ENCODE measurements at places on chromosomes 1 and 21.

- no peak for DNase-seq
These were observed 7.8 kb downstream of the ITLN1 start for GRCh38 chr1:160877221-160877620.

- no peak for DNase-seq
These were observed 221.9 kb upstream of the DUSP10 start for GRCh38 chr1:221963742-221964141.

DNA sequence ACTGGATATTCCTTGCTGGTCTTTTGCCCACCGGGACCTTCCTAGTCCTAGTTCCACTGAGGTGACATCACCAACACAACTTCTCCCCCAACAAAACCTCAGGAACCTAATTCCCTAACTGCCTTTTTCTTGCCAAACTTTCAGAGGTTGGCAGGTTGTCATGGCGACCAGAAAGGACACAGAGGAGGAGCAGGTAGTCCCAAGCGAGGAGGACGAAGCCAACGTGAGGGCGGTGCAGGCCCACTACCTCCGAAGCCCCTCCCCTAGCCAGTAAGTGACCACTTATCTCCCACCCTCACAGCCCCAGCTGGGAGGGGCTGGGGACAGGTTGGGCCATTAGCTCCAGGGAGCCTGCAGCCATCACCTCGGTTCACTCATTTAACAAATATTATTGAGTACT lies 815 bp downstream of the STYXL2 start:
- DNase-seq: no peak

DNA sequence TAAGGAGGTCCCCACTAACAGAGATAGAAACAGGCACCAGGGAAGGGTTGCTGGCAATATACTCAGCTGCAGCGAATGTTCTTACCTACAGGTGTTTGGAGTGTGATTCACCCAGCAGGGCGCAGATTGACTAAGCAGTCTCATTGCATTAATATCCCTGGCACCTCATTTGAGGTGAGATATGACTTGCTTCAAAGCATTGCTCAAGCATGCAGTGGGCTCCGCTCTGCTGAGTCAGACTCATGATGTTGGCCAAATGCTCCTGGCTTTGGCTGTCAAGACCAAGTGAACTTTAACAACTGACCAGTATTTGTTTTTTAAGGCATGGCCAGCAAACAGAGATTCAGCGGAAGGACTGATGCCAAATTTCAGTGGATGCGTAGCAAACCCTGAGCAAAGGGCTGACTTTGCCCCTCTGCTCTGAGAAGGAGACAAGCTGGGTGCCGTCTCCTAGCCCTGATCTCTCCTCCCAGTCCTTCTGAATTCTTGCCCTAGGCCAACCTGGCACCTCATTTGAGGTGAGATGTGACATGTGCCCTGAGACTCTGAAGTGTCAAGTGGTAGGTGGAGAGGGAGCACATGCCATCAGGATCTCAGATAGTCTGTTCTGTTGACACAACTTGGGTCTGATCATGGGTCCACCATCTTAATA lies 187.1 kb upstream of the COA6 start:
- DNase-seq: no peak

GRCh38 chr21:30981403-30981802 lies 56.9 kb downstream of the KRTAP19-8 start:
- no peak for DNase-seq

DNA sequence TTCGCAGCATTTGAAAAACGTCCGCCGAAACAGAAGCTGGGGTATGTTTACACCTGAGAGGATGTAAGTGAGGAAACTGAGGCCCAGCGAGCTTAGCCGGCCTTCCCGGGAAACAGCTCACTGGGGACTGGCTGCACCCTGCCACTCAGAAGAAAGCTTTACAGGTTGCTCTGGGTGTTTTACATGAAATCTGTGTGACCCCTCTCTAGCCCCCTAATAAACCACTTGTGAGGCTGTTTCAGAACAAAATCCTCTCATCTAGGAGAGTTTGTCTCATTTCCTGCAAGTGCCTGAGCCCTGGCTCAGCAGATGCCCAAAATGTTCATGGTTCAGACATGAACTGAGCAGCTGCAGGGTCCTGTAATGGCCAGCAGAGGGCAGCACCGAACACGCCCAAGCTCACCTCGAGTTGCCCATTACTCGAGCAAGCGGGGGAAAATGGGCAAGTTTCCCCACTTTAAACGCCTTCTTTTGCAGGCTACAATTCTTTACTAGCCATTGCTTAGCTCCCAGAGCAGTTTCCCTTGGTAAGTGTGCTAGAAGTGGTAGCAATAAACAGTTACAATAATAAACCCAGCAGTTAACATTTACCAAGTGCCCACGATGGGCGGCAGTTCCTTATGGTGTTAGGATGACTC lies 76.4 kb downstream of the FHAD1 start:
- peak; percentile 59 for DNase-seq

DNA sequence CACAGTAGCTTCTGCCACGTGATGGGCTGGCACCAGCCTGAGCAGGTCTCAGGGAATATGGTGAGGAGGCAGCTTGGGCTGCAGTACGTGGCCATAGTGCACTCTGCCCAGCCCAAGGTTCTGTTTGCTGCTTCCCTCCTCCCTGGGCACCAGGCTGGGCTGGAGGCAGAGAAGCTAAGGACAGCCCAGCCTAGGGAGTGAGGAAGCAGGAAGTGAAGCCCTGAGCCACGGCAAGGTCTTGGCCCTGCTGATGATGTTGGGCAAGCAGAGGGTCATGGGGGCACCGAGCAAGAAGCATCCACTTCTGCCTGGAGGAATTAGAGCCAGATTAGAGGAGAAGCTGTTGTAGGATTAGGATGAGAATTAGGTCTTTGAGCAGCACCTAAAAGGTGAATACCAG lies 326.7 kb upstream of the VAMP3 start:
- no peak for DNase-seq

GRCh38 chr1:107899655-107900054 lies 65.3 kb downstream of the VAV3 start:
- no peak for DNase-seq

- no peak for DNase-seq
These were observed 74.2 kb downstream of the GABPA start for GRCh38 chr21:25809013-25809412.

DNA sequence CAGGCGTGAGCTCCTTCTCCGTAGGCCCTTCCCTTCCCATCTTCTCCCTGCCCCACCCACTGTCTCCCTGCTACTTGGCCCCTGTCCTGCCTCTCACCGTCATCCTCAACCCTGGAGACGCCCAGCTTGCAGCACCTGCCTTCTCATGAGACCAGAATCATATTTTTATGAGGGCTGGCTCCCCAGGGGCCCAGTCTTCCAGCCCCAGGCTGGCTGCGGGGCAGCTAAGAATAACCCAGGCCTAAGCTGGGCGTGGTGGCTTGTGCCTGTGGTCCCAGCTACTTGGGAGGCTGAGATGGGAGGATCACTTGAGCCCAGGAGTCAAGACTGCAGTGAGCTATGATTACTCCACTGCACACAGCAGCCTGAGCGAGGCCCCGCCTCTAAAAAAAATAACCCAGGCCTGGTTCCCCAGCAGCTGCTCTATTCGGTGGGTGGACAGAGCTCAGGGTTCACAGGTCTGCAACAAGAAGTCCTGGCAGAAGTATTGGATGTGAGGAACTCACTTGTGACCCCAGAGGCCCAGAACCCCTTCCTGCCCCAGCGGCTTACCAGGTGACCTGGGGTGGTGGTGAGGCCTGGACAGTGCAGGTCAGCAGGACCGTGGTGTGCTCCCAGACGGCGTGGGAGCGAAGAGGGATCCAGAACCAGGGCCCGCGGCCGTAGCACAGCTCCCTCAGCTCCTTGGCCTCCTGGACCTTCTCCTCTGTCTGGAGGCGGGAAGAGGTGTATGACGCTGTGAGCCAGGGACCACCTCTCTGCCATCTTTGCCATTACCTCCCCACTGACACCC lies 6.4 kb downstream of the MYOM3 start:
- DNase-seq: no peak

DNA sequence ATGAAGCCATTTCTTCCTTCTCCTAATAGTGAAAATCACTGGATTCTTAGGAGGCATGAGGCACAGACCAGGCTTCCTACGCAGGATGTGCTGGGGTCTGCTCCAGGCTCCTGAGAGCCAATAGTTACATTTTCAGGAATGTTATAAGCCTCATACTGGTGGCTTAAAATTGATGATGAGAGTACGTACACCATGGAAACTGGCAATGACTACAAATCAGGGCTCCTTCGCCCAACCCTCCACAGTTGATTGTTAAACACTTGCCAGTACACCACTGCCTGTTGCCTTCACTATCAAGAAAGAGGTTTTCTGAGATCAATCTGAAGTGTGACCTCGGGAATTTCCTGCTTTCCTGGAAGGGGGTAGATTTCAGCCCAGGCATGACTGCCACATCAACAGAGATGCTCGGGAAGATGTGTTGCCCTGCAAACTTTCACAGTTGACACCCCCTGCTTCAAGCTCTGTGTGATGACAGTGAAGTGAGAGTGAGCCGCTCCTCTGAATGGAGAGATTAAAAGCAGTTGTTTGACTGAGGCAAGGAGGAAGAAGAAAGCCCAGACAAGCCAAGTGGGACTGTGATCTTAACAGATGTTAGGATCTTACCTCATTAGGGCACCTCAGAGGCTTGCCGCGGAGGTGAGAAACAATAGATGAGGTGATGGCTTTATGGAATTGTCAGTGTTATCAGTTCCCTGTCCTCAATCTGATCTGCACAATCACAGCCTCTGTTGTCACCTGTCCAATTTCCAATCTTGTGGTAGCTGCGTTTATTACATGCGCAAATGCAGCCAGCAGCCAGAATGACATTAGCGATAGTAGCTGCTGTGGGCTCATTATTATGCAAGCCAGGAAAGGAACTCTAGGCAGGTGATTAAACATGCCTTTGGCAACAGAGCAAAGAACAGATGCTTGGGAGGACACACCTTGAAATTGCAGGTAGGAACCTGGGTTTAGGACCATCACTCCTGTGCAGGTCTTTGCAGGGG lies 277.3 kb downstream of the KAZN start:
- DNase-seq: no peak

DNA sequence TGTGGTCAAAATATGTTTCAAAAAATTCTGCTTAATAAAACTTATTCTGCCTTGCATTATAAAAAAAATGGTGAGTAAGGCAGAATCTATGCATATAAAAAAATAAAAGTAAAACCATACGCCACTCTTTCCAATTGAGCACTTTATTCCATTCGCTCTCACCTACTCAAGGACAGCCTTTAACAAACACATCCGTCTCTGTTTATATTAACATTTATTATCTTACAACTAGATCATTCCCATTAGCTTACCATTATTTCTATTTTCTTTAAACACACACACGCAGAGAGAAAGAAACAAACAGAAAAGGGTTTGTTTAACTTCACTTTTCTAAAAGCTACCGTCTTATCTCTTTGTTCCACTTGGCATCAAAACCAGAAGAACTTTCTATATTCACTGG lies 598.9 kb upstream of the CHRM3 start:
- DNase-seq: no peak

GRCh38 chr1:3510136-3510955 lies 55.9 kb downstream of the ARHGEF16 start:
- DNase-seq: no peak

DNA sequence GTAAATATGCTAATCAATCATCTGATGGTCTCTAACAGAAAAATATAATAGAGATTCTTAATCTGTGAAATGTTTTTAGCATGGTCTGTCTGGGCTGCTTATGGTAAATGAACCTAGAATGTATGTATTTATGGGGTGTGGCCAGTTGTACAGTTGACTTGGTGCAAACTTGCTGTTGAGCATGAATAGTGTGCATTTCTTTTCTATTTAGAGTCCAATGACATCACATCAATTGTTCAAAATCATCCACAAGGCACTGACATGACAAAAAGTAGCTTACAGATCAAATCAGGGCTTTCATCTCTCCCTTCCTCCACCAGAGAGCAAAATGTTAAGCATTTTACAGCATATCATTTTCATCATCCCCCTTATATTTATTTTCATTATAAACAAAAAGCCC lies 1010.3 kb downstream of the KCNT2 start:
- DNase-seq: no peak

DNA sequence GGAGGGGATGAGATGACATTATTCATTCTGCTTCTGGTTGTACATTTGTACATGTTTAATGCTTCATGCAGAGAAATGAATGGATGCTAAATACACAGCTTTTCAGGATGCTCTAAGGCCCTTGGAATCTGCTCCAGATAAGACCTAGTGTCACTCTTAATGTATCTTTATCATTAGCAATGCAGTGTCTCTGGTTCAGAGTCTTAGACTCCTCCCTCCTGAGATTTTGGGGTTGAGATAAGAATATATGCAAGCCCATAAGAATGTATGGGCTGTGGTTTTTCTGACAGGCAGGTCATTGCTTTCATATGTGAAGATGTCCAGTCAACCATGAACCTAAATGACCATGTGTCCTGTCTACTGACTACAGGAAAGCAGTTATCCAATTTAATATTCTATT lies 415.5 kb downstream of the RPS6KC1 start:
- DNase-seq: no peak

DNA sequence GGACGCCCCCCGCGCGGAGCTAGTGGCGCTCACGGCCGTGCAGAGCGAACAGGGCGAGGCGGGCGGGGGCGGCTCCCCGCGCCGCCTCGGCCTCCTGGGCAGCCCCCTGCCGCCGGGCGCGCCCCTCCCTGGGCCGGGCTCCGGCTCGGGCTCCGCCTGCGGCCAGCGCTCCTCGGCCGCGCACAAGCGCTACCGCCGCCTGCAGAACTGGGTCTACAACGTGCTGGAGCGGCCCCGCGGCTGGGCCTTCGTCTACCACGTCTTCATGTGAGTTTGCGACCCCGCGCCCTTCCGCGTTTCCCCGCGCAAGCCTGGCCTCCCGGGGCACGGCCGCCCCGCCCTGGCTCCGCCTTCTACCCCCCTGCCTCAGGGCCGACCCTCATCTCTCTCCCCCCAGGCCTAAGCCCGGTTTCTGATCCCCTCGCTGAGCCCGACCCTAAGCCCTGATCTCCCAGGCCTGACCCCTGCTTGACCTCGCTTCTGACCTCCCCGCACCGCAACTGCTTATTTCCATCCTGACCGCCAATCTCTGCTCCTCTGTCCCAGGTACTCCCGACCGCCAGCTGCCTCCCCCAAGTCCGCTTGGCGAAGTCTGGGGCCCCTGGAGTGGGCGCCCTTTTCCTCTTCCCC lies 669 bp downstream of the KCNQ4 start:
- DNase-seq: no peak

DNA sequence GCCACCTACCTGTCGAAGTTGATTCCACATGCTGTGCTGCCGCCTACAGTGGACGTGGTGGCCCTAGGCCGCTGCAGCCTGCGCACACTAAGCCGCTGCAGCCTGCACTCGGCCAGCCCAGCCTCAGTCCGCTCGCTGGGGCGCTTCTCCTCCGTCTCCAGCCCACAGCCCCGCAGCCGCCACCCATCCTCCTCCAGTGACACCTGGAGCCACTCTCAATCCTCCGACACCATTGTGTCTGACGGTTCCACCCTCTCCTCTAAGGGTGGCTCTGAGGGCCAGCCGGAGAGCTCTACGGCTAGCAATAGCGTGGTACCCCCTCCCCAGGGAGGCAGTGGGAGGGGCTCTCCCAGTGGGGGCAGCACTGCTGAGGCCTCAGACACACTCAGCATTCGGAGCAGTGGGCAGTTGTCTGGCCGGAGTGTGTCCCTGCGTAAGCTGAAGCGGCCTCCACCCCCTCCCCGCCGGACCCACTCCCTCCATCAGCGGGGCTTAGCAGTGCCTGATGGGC lies 46.9 kb downstream of the YARS1 start:
- DNase-seq: no peak

- DNase-seq: no peak
These were observed 51.5 kb upstream of the EPS8L3 start for GRCh38 chr1:109814993-109815786.
